ENCODE measurements at places on chromosomes 3 and 15. TPM values are rescaled to one million over a fixed set of nuclear protein-coding genes. Genes with fewer than 3 reads are reported as not detected.
A peak's percentile ranks its signal among the peaks of the same experiment; 100 is the strongest.

Gene AGTR1
- total RNA-seq: 0.10 TPM

- DNase-seq: peak; percentile 3
Measured at GRCh38 chr3:15498431-15499214, 22.9 kb downstream of the COLQ start.

DNA sequence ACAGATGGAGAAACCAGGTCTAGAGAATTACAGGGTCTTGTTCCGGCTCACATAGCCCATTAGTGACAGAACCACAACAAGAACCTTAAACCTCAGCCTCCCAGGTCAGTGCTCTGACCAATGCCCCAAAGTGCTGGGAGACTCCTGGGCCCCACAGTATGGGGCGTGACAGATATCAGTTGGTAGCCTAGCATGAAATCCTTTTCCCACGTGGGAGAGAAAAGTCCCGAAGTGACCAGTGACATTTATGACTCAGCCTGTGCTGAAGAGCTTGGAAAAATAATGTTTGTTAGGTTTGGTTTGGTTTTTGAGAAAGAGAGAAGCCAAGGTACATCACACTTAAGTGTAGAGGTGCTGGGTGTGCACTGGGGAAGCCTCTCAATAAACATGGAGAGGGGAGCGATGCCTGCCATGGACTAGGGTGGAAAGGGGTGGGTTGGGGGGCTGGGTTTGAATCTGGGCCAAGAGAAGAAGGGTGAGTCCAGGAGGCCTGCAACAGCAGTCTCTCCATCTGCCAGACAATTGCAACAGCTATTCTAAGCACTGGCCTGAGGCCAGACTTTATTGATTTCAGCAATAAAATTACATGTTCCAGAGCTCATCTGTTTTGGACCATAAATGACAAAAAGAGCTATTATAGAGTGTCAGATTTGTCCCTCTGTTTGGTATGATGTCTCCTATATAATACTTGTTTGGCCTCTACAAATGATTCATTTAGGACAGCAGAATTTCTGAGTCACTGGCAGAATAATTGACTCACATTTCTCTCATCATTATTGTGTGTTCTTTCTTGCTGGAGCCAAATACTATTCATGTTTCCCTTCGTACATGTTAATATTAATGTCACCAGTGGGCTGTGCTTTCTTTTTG lies 43.4 kb downstream of the C2CD4A start:
- DNase-seq: peak; percentile 68

Gene MTHFS
- 21.0 TPM for total RNA-seq

GRCh38 chr3:195542316-195542697 lies 818 bp downstream of the PPP1R2 start:
- DNase-seq: no peak

- DNase-seq: no peak
Measured at GRCh38 chr3:169389925-169390253, 273.6 kb downstream of the MECOM start.

- DNase-seq: no peak
Measured at GRCh38 chr15:62953496-62954045, 89.0 kb upstream of the TPM1 start.

DNA sequence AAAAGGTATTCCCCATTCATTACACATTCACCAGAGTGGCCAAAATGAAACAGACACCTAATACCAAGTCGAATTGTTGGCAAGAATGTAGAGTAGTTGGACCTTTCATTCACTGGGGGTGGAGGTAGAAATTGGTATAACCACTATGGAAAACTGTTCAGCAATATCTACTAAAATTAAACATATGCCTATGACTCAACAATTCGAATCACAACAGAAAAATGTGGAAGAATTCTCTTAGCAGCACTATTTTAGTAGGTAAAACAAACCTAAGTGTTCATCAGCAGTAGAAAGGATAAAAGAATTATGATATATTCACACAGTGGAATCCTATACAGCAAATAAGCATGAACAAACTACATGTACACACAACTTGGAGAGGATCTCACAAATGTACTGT lies 30.6 kb downstream of the POLG start:
- peak; percentile 17 for DNase-seq

- peak; percentile 89 for DNase-seq
Measured at GRCh38 chr3:31106204-31106603, 211.7 kb upstream of the GADL1 start.
